Stimulated activated CD4-positive, alpha-beta T cell treated with anti-CD3 and anti-CD28 coated beads, Interleukin-1b, Interleukin-23, amount 100 ng/mL, for 1 hour (primary cell): ENCODE measurements at places on chromosomes 3 and 15.
A peak's percentile ranks its signal among the peaks of the same experiment; 100 is the strongest.

- no peak for DNase-seq
These were observed 78.9 kb upstream of the SKOR1 start for GRCh38 chr15:67746450-67746849.

DNA sequence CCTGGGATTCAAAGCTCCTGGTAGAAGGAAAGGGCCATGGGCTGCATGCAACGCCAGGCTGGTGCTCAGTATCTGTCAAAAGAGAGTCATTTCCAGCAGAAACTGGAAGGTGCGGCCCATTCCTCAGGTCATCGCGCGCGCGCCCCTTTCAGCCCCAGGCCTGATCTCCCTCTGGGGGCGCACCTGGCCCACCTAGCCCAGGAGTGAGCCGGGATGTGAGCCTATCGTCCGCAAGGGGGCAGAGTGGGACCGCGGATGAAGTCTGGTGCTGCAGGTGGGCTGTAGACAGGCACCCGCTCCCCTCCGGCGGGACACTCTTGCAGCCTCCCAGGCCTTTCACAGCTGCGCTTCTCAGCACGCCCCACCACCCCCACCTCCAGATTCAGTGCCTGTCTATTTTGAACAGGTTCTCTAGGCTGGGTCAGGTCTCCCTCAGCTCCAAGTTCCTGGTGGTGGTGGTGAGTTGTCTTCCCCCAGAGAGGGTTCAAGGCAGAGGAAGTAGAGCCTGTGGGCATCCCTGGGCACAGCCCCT is 5.8 kb upstream of the RPL29 start:
- DNase-seq: peak; percentile 69

DNA sequence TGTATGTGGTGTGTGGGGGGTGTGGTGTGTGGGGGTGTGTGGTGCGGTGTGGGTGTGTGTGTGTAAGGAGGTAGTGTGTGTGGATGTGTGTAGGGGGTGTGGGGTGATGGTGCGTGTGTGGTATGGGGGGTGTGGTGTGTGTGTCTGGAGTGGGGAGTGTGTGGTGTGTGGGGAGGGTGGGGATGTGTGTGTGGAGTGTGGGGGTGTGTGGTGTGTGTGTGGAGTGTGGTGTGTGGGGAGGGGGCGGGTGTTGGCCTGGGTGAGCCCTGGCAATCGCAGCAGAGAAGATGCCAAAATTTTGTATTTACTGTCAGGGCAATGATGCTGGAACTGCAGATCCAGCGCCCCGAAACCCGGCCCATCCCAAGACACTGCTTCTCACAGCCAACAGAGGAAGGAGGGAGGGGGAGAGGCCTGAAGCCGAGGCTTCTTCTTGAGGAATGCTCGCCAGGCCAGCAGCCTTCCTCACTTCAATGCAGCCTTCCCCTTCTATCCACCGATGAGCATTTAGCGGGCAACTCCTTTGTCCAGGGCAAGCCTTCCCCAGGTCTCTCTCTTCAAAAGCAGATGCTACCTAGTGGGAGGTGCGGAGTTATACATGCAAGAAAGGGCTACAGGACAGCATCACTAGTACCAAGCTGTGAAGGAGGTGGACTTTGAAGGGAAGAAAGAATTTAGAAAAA is 11.9 kb upstream of the SRP14 start:
- DNase-seq: no peak

DNA sequence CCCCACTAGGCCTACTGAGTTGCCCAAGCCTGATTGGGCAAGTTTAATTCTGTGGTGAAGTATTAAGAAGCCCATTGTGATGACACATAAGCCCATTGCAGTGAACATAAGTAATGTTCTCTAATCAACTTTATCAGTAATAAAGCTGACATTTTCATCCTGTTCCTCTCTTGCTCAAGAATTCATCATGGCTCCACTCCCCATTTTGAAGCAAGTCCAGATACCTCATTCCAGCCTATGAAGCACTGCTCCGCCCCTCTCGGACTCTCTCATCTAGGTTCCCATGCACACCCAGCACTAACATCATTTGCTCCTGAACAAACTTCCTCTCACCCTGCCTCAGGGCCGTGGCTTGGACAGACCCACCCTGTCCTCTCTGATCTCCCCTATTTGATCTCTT is 10.5 kb downstream of the SHF start:
- no peak for DNase-seq

- no peak for DNase-seq
These were observed 4.2 kb downstream of the RAP2B start for GRCh38 chr3:153166206-153166605.

GRCh38 chr3:133455281-133455680 is 55.4 kb downstream of the BFSP2 start:
- DNase-seq: no peak

GRCh38 chr15:90305932-90306331 is 40.5 kb downstream of the NGRN start:
- no peak for DNase-seq

- DNase-seq: no peak
These were observed 55.1 kb downstream of the DNAJB8 start for GRCh38 chr3:128411574-128412064.

GRCh38 chr3:168117853-168118313 is 22.2 kb upstream of the GOLIM4 start:
- DNase-seq: no peak

DNA sequence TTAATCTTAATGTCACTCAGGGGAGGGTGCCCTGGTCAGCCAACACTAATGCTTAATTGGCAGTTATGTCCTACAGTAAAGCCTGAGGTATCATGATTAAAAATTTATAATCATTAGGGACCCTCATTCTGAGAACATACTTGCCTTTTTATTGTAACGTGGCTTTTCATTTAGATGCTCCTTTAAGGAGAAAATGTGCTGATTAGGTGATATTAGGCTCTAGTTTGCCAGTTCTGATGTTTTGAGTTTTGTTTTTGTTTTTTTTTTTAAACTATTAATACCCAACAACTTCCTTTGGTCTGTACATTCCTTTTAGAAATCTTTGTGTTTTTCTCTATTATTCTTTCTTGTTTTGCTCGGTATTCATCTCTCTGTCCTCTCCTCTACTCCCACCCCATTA is 10.3 kb downstream of the GTF2E1 start:
- no peak for DNase-seq

DNA sequence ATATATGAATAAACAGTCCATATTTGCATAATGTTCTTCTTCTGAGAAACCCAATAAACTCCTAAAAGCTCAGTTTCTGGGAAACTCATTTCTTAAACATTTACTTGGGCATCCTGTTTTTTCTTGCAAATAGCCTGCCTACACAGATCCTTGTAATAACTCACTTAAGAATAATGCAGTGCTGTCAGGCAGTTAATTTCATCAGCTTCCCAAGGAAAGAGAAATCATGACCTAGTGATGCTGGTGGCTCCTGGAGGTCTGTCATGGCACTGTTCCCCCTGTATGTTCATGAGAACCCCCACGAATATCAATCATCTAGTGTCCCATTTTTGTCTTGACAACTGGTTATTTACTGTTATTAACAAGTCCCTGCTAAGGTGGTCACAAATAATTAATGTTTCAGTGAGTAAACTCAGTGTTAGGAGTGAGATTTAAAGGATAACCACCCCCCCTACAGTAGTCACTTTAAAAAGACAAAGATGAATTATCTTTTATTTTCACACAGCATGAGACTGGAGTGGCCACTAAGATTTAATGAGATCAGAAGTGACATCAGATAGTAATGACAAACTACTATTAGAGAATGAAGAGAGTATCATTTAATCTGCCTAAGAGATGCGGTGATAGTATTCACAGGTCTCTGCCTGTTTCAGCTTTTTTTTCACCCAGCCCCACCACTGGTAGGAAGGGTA is 279.5 kb upstream of the NECTIN3 start:
- DNase-seq: no peak

GRCh38 chr3:129123314-129124060 is 1.9 kb upstream of the RAB43 start:
- no peak for DNase-seq

DNA sequence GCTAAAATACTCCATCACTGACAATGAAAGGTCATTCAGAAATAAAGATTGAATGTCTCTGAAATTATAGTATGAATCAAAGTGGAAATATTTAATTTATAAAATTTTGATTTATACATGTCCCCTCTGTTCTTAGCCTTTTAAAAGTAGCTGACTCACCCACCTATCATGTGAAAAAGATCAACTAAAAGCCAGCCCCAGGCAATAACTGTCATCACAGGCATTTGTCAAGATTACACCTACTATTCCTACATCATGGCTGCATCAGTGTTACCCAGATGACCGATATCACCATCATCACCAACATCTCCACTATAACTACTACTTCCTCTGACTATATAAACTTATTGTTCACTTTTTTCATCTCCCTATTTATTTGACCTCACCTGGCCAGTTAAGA is 14.3 kb upstream of the PIK3R4 start:
- DNase-seq: no peak

GRCh38 chr3:172914854-172915253 is 164.3 kb downstream of the ECT2 start:
- DNase-seq: no peak

GRCh38 chr3:181851063-181851462 is 139.3 kb downstream of the SOX2 start:
- DNase-seq: no peak

DNA sequence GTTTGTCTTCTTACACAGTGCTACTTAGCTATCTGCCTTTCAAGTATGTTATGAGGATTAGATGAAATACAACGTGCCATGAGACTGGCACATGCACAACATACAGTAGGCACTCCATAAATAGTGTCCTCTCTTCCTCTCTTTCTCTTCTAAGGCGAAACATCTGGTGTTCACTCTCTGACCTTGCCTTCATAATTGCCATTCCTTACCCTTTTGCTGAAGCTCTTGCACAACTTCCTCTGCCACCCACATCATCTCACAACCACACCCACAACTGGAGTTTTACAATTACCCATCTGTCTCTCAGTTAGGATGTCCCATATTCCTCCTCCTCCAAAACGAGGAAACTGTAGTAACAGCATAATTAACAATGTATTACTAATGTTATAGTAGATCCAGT is 26.4 kb upstream of the ACP3 start:
- DNase-seq: no peak

- no peak for DNase-seq
These were observed 452 bp downstream of the TMEM158 start for GRCh38 chr3:45225465-45226205.

DNA sequence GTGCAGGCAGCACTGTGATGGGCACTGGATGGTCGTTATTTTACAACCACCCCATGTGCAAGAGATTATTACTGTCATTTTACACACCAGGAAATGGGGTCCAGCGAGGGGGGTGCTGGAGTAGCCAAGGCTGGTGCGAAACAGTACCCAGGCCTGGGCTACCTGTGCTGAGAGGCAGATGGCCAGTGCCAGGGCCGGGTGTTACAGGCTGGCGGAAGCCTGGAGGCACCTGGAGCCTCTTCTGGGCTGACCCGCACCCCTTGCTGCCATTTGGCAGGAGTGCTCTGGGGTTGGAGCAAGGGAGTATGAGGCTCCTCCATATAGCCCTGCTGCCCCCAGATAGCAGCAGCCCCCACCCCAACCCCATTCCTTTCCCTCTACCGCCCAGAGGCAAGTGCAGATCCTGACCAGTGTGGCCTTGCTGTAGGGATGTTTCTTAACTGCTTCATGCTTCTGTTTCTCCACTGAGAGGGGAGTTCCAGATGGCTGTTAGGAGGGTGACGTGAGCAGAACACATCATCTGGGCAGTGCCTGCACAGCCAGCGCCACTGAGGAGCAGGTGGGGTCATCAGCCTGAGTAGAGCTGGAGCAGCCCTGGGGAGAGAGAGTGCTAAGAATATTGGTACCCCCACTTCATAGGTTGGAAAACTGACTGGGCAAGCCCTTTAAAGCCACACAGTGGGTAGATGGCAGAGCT is 15.3 kb downstream of the SNX33 start:
- no peak for DNase-seq

- no peak for DNase-seq
These were observed 437.8 kb upstream of the AZI2 start for GRCh38 chr3:28786446-28786845.

DNA sequence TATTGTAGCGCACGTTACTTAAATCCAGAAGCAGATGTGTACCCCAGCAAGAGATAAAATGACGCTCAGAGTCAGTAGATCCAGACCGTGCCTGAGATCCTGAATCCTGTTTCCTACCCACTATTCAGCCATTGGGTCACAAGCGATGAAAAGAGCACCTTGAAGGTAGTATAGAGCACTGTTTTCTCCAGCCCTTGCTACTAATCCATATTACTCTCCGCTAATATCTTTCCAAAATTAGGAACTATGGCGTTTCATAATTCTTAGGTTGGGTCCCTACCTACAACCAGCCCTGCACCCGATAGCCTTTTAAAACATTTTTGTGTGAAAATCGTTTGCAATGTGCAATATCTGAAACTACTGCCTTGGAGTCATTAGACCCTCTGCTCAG is 596 bp downstream of the BTD start:
- no peak for DNase-seq

DNA sequence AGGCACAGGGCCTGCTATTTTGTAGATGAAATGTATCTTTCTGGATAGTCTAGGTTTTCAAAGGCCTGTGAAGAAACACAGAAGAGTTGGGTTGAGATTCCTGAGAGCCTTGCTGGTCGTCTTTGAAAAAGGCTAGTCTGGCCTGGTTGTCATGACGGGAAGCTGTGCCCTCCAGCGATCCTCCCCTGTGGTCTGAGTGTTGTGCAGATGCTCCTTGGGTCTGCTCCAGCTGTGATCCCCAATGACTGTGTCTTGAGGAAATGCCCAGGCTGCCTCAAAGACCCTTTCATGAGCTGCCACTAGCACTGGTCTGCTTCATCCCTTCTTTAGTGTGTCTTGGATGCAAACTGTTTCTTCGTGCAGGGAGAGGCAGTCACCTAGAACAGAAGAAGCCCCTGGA is 111.0 kb upstream of the SYNPR start:
- no peak for DNase-seq

- DNase-seq: no peak
These were observed 323.0 kb upstream of the UMPS start for GRCh38 chr3:124407260-124407659.

- no peak for DNase-seq
These were observed 194.4 kb upstream of the GBE1 start for GRCh38 chr3:81955878-81956277.

DNA sequence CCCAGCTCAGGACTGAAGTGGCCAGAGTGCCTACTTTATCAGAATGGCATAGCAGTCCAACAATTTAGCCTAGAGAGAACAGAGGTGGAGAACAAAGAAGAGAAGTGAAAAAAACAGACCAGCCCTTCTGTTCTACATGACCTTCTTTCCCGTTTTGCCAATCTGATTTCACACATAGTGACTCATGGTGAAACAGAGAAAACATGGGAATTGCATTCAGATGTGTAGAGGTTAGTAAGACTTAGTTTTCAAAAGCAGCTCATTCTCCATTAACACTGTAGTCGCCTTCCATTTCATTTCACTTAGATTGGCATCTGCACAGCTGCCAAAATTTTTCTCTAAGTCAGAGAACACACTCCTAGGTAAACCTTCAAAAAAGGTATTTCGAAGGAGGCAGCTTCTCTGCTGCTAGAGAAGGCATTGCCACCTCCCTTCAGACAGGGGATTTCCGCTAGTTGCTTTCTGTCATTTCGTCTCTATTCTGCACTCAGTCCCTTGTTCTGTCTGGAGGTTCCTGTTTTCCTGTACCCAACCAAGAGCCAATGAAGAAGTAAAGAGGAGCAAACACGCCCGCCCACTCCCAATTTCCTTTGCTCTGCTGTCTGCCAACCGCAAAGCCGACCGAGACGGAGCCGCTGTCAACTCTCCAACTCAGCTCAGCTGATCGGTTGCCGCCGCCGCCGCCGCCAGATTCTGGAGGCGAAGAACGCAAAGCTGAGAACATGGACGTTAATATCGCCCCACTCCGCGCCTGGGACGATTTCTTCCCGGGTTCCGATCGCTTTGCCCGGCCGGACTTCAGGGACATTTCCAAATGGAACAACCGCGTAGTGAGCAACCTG is at the start of gene ARL6IP5:
Gene ARL6IP5 (plus strand): TSS at position 612 of the 842 bp plus-strand sequence. CDS start 111 bp downstream, at position 723.
- peak; percentile 63 for DNase-seq

- no peak for DNase-seq
These were observed 26.5 kb upstream of the P2RY12 start for GRCh38 chr3:151410891-151411559.

- no peak for DNase-seq
These were observed 93.2 kb downstream of the TMEM212 start for GRCh38 chr3:171936191-171936841.
